ENCODE measurements at places on chromosomes 16 and 17.

- DNase-seq: no peak
These were observed 2.8 kb downstream of the DRC3 start for GRCh38 chr17:17975436-17975835.

- DNase-seq: no peak
These were observed 48.1 kb upstream of the CHMP6 start for GRCh38 chr17:80943346-80944145.

- peak; percentile 58 for DNase-seq
These were observed 21.7 kb downstream of the ACSF3 start for GRCh38 chr16:89115216-89115861.

DNA sequence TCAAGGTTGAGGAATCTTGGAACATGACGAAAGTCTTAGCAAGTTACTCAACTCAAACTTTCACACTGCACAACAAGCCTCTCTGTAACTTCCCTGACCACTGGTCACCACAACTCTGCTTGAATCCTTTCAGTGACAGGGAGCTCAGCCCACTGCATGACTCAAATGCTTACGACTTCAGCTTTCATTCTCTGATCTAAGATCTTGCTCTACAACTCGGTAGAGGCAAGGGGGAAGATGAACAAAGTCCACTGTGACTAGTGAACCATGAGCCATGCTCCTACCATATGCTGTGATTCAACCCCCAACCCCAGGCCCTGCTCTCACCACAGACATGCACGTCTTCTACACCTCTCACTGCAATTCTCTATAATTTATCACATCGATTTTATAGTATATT is 160.9 kb downstream of the SLC39A11 start:
- DNase-seq: no peak

GRCh38 chr16:74991593-74992403 is 6.9 kb upstream of the WDR59 start:
- DNase-seq: no peak

GRCh38 chr16:500709-501108 is 26.8 kb upstream of the CAPN15 start:
- no peak for DNase-seq
